ENCODE measurements at places on chromosomes 7 and 10. TPM values are rescaled to one million over a fixed set of nuclear protein-coding genes. Genes with fewer than 3 reads are reported as not detected.

STAMBPL1 gene
- total RNA-seq, result 2.7 TPM

MPP7 gene
- 20.1 TPM for total RNA-seq

NEUROD6 gene
- total RNA-seq, result not detected

SFTPA1 gene
- not detected for total RNA-seq

NAT16 gene
- total RNA-seq, result not detected

NKX2-3 gene
- not detected for total RNA-seq

ZNF33A gene
- total RNA-seq, result 19.3 TPM

PTF1A gene
- not detected for total RNA-seq

SPDYE9 gene
- not detected for total RNA-seq

SPDYE1 gene
- total RNA-seq, result not detected

FKBP6 gene
- not detected for total RNA-seq

FKBP9 gene
- 335 TPM for total RNA-seq

ATOH7 gene
- total RNA-seq, result not detected

AKR1C4 gene
- not detected for total RNA-seq

COL1A2 gene
- 12,302 TPM for total RNA-seq

LIPF gene
- total RNA-seq, result not detected

PSTK gene
- total RNA-seq, result 5.6 TPM

RASA4B gene
- total RNA-seq, result 9.9 TPM

RPEL1 gene
- total RNA-seq, result not detected

C7orf33 gene
- not detected for total RNA-seq

TAS2R5 gene
- 1.5 TPM for total RNA-seq

ACHE gene
- total RNA-seq, result 1.4 TPM

SP8 gene
- not detected for total RNA-seq

CAV2 gene
- 127 TPM for total RNA-seq

TMEM140 gene
- total RNA-seq, result not detected

DRGX gene
- total RNA-seq, result not detected

POM121C gene
- 41.4 TPM for total RNA-seq

PDE6C gene
- total RNA-seq, result not detected

NUTM2A gene
- 1.1 TPM for total RNA-seq

PAX4 gene
- total RNA-seq, result not detected

TMEM270 gene
- not detected for total RNA-seq

TAS2R3 gene
- total RNA-seq, result not detected

FAM25A gene
- not detected for total RNA-seq

TUBB8 gene
- 0.22 TPM for total RNA-seq

VGF gene
- not detected for total RNA-seq

ALOX5 gene
- total RNA-seq, result not detected

EPO gene
- not detected for total RNA-seq

NME8 gene
- not detected for total RNA-seq

NFE2L3 gene
- total RNA-seq, result 0.52 TPM

DCLRE1A gene
- total RNA-seq, result 6.3 TPM

PNLIP gene
- total RNA-seq, result not detected

All from chondrocyte (in vitro differentiated cells).